CD8-positive, alpha-beta memory T cell (primary cell): ENCODE measurements at places on chromosomes 1 and 21. TPM values are rescaled to one million over a fixed set of nuclear protein-coding genes. Genes with fewer than 3 reads are reported as not detected.

S100A9 gene
- 1.6 TPM for total RNA-seq

DNA sequence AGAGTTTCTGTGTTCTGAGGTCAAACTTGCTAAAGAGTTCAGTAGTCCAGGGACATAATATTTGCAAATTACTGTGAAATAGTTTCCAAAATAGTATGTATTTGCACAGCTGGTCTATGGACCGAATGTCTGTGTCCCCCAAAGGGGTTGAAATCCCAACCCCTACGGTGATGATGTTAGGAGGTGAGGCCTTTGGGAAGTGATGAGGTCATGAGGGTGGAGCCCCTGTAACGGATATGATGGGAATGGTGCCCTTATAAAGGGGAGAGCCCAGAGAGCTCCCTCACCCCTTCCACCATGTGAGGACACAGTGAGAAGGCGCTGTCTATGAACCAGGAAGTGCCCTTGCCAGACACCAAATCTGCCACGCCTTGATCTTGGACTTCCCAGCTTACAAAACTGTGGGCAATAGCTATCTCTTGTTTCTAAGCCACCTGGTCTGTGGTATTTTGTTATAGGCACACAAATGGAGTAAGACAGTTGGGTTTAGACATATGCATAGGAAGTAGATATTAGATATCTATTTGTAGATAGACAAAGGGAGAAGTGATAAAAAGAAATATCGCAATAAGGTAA, 21.7 kb downstream of the RNF187 start:
- no peak for DNase-seq

NBPF4 gene
- 0.15 TPM for total RNA-seq

GRCh38 chr1:182890927-182891610, 51.9 kb downstream of the DHX9 start:
- no peak for DNase-seq

DNA sequence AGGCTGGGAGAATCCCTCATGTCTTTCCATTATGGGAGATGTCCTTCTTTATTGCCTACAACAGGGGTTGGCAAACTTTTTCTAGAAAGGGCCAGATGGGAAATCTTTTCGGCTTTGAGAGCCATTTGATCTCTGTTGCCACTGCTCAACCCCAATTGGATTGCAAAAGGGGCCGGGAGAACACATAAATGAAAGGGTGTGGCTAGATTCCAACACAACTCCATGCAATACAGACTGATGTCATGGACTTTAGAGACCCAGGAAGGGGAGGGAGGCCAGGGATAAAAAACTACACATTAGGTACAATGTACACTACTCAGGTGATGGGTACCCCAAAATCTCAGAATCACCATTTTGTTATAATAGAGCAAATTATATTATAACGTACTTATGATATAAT, 97.6 kb upstream of the SIM2 start:
- no peak for DNase-seq

DNA sequence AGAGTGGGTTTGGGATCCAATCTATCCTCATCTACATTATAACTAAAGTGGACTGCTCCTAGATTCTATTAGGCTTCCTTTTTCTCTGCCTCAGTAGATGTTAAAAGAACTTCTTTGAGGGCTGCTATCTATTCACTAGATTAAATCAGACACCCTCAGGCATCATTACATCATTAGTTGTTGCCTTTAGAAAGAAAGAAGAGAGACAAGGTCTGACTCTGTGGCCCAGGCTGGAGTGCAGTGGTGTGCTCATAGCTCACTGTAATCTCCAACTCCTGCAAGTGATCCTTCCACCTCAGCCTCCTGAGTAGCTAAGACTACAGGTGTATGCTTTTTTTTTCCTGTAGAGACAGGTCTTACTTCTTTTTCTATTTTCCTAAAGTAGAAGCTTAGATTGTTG, 71.1 kb upstream of the EXO1 start:
- DNase-seq: no peak

DIO1 gene
- not detected for total RNA-seq

KRTAP12-3 gene
- not detected for total RNA-seq

HMCN1 gene
- 0.02 TPM for total RNA-seq

DNA sequence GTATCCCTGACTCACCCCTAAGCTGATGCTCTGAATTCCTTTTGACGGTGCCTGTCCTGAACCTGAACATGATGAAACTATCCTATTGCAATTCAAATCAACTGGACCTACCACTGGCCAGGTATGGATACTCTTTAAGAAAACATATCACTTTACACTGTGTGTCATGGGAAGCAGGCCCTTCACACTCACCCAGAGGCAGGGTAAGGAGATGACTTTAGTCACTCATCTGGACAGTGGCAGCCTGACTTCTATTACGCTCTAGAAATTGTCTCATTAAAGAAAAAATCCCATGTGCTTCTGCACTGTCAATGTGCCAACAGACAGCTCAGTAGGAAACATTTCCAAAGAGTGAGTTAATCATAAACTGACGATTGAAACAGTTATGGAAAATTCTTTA, 94.3 kb downstream of the VAV3 start:
- DNase-seq: no peak

DNA sequence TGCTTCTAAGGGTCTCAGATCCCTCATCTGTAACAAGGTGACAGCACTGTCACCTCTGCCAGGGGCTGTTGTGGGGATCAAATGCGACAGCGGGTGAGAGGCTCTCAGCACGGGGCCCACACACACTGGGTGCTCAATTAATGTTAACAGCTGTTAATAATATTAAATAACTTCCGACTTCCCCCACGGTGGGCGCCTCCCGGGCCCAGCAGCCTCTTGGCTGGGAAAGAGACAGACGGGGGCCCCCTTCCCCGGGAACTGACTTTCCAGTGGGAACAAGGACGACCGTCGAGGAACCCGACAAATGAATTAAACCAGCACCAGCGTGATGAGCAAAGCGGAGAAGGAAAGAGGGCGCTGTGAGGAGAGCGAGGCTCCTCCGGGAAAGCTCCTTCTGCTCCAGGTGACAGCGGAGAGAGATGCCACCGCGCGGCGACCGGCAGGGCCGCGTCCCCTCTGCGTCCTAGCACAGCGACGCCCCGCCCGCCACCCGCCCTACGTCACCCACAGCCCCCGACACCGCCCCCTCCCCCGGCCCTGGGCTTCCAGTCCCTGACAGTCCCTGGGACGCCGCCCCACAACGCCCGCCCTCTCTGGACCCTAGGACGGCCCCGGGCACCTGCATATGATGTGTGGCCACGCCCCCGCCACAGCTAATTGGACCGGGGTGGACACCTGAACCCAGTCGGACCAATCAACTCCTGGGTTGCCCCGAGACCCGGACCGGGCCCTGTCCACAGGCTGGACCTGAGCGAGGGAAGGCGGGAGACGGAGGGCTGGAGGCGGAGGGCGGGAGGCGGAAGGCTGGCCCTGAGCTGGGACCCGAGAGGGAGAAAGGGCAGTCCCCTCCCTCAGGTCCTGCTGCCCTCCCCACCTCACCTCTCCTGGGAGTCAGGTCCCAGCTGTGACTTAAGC, 38.2 kb downstream of the MATN1 start:
- DNase-seq: peak; percentile 30

GRCh38 chr1:229631966-229632365, 5.9 kb downstream of the URB2 start:
- DNase-seq: no peak

DNA sequence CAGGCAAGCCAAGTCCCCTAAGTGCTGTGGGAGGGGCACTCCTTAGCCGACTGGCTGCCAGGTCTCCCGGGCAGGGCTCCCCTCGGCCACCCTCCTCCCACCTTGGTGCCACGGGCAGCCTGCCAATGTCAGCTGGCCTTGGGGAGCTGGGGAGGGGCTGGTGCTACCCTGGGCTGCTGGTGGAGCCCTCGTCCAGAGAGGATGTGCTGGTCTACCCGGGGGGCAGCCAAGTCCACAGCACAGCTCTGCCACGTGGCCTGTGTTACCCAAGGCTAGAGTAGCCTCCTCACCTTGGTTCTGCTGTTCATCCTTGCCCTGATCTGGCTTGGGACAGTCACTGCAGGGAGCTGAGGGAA, 42.9 kb downstream of the CRYAA start:
- DNase-seq: no peak

DNA sequence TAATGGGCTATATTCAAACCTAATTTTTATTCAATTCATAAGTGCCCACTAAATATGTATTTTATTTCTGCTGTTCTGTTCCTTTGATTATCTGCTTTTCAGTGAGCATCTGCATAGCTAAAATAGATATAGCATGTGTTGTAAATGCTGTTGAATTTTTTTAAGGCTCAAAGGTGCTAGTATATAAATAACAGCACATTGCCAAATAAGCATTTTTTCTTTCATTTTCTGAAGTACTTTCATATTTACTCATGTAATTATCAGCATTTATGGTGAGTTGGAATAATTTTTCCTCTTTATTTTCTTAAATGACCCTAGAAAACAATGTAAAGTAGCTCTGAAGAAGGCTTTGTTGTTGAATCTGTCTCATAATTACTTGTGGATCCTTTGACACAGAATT, 69.6 kb upstream of the B3GALT2 start:
- no peak for DNase-seq

CLCA2 gene
- total RNA-seq: not detected

ABCG1 gene
- 3.8 TPM for total RNA-seq

GRCh38 chr21:31903896-31904295, 31.1 kb downstream of the HUNK start:
- no peak for DNase-seq

DNA sequence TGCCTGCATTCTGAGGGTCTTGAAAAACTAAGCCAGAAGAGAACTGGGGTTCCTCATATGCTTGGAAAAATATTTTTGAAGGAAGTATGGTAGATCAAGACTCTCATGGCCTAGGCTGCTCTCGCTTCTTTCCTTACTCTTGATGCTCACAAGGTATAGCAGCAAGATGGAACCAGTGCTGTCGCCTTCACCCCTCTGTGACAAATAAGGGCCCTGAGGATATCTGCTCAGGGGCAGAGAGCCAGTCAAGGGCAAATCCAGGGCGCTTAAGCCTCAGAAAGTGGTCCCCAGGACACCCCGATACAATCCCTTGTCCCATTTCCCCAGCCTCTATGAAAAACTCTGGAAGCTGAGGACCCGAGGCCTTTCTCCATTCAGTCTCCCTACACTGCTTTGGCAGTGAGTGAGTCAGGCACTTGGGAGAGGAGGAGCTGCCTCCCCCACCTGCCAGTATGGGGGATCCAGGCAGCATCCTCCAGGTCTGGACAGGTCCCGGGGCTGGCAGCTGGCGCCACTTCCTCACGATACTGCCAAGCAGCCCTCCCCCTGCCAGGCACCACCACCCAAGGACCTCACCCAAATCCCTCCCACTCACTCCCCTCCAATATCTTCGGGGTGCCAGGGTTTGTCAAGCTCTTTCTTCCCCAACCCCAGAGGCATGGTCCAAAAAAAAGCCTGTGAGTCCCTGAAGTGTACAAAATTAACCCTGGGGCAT, 1.3 kb downstream of the IGSF9 start:
- DNase-seq: no peak

GRCh38 chr1:50735443-50735842, 224.6 kb downstream of the FAF1 start:
- no peak for DNase-seq

TCEA3 gene
- total RNA-seq: 1.4 TPM

DNA sequence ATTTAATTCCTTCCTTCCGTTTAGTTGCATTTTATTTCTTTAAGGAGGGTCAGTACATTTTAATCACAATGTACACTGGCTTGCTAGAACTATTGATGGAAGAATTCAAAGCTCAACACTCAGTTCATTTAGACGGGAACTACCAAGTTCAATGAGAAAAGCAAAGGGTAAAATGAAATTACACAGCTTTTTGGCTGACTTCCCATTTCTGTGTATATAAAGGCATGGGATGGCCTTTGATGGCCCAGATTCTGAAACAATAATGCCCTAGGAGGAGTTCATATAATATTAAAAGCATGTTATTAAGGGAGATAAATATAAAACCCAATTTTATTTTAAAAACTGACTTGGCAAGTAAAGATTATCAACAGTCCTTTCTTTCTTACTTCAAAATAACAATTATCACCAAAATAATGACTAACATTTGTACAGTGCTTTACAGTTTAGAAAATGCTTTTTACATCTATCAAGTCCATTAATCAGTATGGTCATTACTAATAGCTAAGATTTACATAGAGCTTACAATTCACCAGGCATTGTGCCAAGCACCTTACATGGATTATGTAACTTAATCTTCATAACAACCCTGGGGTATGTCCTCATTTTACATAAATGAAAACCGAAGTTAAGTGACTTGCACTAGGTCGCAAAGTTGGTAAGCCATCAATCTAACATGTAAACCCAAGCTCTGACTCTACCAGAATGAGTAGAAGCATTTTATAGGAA, 402.4 kb downstream of the OMA1 start:
- no peak for DNase-seq

- DNase-seq: no peak
These were observed 229.2 kb downstream of the RHOU start for GRCh38 chr1:228964178-228965089.

GRCh38 chr1:107486349-107486748, 345.5 kb downstream of the NTNG1 start:
- DNase-seq: no peak

DNA sequence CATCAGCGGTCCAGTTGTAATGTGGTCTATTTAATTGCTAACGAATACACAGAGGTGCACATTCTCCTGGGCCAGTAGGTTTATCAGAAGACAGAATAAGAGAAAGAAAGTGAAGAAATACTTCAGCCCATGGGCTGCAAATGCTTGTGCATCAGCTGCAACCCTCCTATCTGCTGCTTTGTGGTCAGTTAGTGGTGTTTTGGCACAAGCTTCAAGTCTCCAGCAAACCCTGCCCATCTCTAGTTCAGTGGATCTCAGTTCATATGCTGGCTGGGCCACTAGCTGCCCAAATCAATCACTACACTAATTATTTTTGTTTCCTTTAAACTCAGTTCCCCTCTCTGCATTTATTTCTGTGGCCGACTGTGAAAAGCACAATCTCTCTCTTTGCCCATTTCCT, 124.2 kb downstream of the KCNJ6 start:
- no peak for DNase-seq

PERM1 gene
- not detected for total RNA-seq

- DNase-seq: no peak
These were observed 118.0 kb downstream of the CAPN8 start for GRCh38 chr1:223547316-223548114.

- no peak for DNase-seq
These were observed 6.3 kb upstream of the ERVH48-1 start for GRCh38 chr21:42931560-42932235.

- peak; percentile 40 for DNase-seq
These were observed 7.0 kb downstream of the CD53 start for GRCh38 chr1:110879758-110880606.

SIK1 gene
- 4.6 TPM for total RNA-seq

- DNase-seq: no peak
These were observed 59.0 kb upstream of the BACE2 start for GRCh38 chr21:41108668-41109585.

- no peak for DNase-seq
These were observed 523.4 kb downstream of the PTBP2 start for GRCh38 chr1:97245026-97245425.

FNDC10 gene
- 3.1 TPM for total RNA-seq

NTRK1 gene
- 3.0 TPM for total RNA-seq
